ENCODE measurements at places on chromosomes 1 and 21.

GRCh38 chr1:205842229-205842628 lies 7.7 kb downstream of the PM20D1 start:
- DNase-seq, result no peak

- DNase-seq, result no peak
Observed at GRCh38 chr1:3679799-3680453, 27.6 kb downstream of the TP73 start.

DNA sequence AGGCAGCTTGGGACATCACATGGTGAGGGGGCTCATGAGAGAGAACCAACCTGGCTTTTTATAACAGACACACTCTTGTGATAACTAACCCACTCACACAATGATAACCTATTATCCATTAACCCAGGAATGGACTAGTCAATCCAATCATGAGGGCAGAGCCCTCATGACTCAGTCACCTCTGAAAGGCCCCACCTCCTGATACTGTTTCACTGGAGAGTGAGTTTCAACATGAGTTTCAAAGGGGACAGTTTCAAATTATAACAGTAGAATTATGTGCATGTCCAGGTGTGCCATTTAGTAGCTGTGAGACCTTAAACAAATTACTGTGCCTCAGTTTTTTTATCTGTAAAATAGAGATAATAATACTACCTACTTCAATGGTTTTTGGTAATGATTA lies 47.6 kb upstream of the PPP2R5A start:
- no peak for DNase-seq

DNA sequence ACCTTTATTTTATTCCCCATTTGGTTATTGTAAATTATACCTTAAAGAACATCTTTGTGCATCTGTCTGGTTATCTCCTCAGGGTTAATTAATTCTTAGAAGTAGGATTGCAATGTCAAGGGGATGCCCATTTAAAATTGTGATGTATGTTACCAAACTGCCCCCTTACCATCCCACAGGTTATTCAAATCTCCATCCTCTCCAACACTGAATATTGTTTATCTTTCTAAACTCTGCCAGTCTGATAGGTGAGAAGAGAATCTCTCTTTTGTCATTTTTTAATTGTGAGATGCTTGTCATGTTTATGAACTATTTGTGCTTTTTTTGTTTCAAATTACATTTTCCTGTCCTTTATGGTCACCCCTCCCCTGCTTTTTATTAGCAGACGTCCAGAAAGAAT lies 55.8 kb downstream of the VWA5B1 start:
- DNase-seq, result no peak

- no peak for DNase-seq
Observed at GRCh38 chr21:15514073-15514946, 215.5 kb upstream of the USP25 start.

GRCh38 chr1:27417713-27418112 lies 25.3 kb downstream of the GPR3 start:
- no peak for DNase-seq

DNA sequence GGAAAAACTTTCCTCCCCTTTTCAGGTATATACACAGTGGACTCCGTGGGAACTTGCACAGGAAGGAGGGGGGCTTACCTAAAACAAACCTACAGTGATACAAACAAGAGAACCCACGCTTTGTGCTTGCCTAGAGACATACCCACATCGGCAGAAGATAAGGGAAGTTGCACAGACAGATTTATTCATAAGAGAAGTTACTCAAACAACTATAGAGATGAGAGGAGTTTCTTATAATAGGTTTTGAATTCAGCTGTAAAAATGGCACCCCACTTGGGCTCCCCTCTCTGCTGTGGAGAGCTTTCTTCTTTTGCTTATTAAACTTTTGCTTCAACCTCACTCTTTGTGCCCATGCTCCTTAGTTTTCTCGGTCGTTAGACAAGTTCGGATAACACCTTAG lies 1.8 kb upstream of the DUSP12 start:
- DNase-seq, result no peak

- DNase-seq, result no peak
Observed at GRCh38 chr1:33265780-33266605, 9.7 kb downstream of the ZNF362 start.

- DNase-seq, result no peak
Observed at GRCh38 chr1:200526709-200527612, 93.6 kb downstream of the KIF14 start.

GRCh38 chr21:38490411-38491020 lies 7.8 kb downstream of the ERG start:
- no peak for DNase-seq

GRCh38 chr1:201741763-201742342 lies 87.1 kb upstream of the IPO9 start:
- DNase-seq, result no peak

- no peak for DNase-seq
Observed at GRCh38 chr1:53835491-53835890, 2.6 kb downstream of the NDC1 start.

DNA sequence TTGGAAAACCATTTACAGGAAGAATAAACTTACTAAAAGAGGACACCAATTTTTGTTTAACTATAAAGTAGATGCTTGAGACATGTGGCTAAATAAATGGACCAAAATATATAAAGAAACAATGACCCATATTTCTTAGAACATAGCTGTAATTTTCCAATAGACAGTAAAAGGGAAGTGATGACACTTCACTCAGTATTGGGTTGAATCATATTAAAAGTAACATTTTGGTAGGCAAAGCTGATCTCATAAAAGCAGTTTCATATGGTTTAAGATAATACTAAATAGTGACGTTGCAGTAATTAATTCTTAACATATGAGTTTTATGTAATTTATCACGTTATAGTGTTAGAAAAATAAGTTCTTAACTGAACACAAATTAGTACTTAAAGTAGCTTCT lies 308.9 kb upstream of the RUNX1 start:
- no peak for DNase-seq

- DNase-seq, result no peak
Observed at GRCh38 chr1:84780000-84780716, 89.9 kb upstream of the SSX2IP start.

- DNase-seq, result no peak
Observed at GRCh38 chr1:5667513-5668325, 324.5 kb downstream of the NPHP4 start.

GRCh38 chr1:16076865-16077238 lies 3.4 kb upstream of the FAM131C start:
- peak; percentile 54 for DNase-seq

DNA sequence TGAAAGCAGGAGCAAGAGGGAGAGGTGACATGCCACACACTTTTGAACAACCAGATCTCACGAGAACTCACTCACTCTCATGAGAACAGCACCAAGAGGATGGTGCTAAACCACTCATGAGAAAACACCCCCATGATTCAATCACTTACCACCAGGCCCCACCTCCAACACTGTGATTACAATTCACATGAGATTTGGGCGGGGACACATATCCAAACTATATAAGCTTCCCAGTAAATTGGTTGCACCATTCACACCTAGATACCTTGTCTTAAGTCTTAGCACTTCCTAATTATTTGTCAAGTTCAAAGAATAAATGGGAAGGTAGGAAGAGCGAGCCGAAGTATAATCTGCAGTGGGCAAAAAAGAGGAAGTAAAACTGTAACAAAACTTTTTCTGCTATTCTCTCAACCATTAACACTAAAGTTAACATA lies 34.3 kb downstream of the AMY1C start:
- DNase-seq, result no peak

DNA sequence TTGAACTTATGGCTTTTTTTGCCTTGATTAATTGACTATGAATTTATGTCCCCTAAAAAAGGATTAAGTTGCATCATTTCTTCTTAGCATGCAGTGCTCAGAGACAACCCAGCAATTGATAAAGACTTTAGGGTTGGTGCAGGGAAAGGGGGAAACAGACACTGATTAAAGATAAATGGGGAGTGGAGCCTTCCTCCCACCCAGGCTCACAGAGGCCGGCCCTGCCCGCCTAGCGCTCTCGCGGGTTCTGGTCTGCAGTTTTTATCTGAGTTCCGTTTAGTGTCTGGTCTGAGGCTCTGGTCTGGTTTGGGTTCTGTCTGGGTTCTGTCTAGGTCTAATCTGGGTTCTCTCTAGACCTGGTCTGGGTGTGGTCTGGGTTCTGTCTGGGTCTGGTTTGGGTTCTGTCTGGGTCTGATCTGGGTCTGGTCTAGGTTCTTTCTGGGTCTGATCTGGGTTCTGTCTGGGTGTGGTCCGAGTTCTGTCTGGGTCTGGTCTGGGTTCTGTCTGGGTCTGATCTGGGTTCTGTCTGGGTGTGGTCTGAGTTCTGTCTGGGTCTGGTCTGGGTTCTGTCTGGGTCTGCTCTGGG lies 48.1 kb downstream of the ABCG1 start:
- DNase-seq, result no peak
